ENCODE measurements at places on chromosomes 12 and 14. TPM values are rescaled to one million over a fixed set of nuclear protein-coding genes. Genes with fewer than 3 reads are reported as not detected.

CEBPE gene
- not detected for polyA plus RNA-seq

SYNDIG1L gene
- polyA plus RNA-seq = not detected

DNA sequence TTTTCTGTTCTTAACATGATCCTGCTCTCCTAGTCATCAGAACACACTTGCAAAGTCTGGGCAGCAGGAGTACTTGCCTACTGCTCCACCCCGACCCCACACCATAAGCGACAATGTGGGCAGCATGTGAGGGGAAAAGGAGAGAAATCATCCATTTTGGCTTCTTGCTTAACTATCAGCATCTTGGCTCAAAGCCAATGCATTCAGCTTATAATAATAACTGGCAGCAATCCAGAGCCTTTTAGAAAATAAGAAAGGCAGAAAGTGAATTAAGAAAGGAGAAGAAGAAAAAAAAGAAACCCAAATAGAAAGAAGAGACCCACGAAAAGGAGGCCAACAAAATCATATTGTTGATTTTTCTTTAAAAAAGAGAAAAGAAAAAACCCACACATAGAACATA is 930.8 kb downstream of the BCL11B start:
- no peak for DNase-seq

DNA sequence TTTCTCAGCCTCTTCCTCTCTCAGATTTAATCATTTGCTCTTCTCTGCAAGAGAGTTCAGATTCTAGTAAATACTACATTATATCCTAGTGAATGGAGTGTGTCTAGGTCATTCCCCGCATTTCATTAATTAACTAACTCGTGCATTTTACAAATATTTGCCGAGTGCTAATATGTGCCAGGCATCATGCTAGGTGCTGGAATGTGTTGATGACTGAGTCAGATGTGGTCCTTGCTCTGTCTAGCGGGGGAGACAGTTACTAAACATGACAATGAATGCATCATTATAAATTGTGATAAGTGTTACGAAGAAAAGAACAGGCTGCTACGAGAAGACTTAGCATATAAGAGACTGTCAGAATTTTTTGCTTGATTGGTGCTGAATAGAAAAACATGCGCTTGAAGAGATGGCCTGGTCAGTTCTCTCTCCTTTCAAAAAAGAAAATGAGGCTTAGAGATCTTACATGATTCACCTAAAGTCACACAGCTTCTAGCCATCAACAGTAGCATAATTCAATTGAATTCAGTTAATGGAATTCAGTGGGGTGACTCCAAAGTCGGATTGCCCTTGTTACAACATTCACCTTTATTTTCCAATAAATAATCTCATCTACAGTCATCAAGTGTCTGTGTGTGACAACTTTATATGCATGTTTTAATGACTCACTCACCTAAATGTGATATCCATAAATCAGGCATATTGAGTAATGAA is 48.7 kb upstream of the MAX start:
- no peak for DNase-seq

- no peak for DNase-seq
Observed at GRCh38 chr14:74109369-74109768, 24.6 kb downstream of the LIN52 start.

GRCh38 chr14:70814466-70814865 is 5.2 kb upstream of the MAP3K9 start:
- DNase-seq = no peak

MYO1A gene
- polyA plus RNA-seq = 0.19 TPM

GRCh38 chr12:131264635-131265034 is 310.9 kb downstream of the ADGRD1 start:
- DNase-seq = no peak

Measured in heart left ventricle (tissue), 16 donors.